ENCODE measurements at places on chromosomes 1 and 21.

DNA sequence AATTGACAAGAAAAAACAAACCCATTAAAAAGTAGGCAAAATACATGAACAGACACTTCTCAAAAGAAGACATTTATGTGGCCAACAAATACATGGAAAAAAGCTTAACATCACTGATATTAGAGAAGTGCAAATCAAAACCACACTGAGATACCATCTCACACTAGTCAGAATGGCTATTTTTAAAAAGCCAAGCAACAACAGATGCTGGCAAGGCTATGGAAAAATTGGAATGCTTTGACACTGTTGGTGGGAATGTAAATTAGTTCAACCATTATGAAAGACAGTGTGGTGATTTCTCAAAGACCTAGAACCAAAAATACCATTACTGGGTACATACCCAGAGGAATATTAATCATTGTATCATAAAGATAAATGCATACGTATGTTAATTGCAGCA lies 641.1 kb upstream of the B3GALT2 start:
- DNase-seq, result no peak

DNA sequence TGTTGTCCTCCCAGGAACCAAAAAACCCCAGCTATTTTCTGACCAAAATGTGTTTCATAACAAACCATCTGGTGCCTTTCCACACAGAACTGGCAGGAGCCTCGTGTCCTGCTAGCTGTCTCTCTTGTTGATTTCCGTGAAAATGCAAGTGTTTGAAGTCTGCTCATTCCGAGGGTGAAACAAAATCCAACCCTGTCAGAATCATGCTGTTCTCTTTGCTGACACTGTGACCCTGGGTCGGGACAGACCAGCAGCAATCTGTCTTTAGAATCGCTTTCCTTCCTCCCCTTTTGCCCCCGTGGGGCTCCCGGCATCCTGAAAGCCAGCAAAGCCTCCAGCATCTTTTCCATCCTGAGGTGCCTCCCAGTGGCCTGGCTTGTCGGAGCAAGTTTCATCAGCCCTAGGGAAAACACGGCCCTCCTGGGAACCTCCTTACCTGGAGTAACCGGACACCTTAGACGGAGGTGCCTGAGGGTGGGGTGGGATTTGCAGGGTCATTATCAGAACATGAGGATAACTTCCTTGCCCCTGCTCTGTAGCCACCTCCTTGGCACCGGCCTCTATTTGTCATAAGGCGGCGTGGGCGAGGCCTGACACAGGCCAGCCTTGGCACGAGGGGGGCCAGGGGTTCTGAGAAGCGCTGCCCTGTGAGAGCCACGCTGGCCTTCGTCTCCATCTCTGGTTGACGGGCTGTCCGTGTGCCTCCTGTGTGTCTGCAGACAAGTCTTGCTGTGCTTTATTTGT lies 24.9 kb downstream of the LDLRAP1 start:
- DNase-seq, result peak; percentile 42

GRCh38 chr1:19426294-19427086 lies 58.8 kb downstream of the CAPZB start:
- DNase-seq, result no peak

DNA sequence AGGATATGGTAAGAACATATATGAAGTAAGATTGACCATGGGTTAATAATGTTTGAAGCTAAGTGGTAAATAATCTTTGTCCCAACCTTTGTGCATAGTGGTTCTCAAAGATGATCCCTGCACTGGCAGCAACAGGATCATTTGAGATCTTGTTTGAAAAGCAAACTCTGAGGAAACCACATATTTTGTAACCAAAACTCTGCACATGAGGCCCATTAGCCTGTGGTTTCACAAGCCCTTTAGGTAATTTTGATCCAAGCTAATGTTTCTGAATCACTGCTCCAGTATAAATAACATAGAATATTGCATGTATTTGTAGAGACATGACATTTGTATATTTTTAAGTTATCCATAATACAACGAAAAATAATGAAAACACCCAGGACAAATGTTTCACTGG lies 147.9 kb upstream of the RGS18 start:
- DNase-seq, result peak; percentile 10

DNA sequence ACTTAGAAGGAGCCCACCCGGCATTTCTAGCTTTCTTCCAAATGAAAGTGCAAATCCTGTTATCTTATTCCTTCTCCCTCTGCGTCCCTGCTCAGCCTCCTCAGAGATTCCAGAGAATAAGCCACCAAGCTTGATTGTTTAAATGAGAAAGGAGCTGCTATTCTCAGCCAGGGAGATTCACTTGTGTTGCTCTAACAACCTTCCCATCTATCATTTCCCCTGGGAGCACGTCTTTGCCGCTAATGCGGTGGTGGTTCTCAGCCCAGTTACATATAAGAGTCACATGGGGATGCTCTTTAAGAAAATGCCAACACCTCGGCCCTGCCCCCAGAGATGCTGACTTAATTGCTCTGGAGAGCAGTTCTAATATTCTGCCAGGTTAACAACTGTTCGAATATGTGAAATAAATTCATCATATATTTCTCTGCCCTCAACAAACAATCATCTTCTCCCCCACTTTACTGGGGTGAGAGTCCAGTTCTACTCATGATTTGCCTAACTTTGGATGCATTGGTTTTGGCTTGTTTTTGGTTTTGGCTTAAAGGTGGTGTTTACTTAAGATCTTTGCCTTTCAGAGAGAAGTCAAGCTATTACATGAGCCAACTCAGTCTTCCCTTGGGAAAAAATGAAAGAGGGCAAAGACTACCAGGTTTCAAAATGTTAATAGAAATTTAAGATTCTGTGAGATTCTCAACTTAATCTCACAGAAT lies 213.9 kb downstream of the SEC16B start:
- no peak for DNase-seq

- no peak for DNase-seq
Observed at GRCh38 chr21:32604464-32604863, 7.7 kb downstream of the CFAP298 start.

- no peak for DNase-seq
Observed at GRCh38 chr1:227388214-227389168, 70.2 kb upstream of the CDC42BPA start.

DNA sequence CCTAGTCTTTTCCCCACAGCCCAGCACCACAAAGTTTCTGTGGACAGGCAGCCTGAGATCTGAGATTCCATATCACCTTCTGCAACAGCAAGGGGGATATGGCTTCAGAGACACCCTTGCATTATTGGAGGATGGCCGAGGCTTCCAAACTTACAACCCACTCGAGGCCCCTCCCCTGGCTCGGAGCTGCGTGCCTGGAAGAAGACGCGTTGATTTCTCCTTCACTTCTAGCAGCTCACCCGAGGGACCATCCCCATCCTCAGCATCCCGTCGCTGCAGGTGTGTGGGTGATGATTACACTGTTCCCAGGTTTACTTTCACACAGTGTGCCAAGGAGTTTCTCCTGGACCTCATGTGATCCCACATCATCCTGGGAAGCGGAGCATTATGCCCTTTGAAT lies 277.9 kb downstream of the MATN1 start:
- no peak for DNase-seq

GRCh38 chr1:151369621-151370048 lies 2.9 kb downstream of the SELENBP1 start:
- DNase-seq, result no peak

GRCh38 chr1:30001011-30001731 lies 722.2 kb downstream of the MATN1 start:
- no peak for DNase-seq

- DNase-seq, result no peak
Observed at GRCh38 chr1:207051191-207051943, at the start of gene YOD1. YOD1 (minus strand) TSS chr1:207051208; CDS start chr1:207051030, 178 bp downstream.

GRCh38 chr1:17274186-17275170 lies 25.6 kb downstream of the PADI3 start:
- peak; percentile 51 for DNase-seq

DNA sequence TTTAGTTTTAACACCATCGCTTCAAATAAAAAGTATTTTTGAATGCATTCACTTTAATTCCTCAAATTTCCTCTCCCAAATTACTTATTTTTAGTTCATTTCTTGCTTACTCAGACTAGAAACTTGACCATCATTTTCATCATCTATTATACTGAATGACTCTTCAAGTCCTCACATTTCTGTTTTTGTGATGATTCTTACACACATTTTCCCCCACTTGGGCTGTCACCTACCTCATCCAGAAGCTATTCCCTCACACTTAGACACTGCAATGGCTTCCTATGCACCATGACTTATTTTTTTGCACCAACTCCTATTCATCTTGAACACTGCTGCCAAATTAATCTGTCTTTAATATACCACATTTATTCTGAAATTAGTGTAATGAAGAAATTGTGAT lies 239.6 kb upstream of the DUSP10 start:
- DNase-seq, result no peak

- DNase-seq, result no peak
Observed at GRCh38 chr1:109919303-109919702, 8.7 kb downstream of the CSF1 start.

GRCh38 chr1:212595787-212596714 lies 12.5 kb upstream of the ATF3 start:
- DNase-seq, result peak; percentile 95

DNA sequence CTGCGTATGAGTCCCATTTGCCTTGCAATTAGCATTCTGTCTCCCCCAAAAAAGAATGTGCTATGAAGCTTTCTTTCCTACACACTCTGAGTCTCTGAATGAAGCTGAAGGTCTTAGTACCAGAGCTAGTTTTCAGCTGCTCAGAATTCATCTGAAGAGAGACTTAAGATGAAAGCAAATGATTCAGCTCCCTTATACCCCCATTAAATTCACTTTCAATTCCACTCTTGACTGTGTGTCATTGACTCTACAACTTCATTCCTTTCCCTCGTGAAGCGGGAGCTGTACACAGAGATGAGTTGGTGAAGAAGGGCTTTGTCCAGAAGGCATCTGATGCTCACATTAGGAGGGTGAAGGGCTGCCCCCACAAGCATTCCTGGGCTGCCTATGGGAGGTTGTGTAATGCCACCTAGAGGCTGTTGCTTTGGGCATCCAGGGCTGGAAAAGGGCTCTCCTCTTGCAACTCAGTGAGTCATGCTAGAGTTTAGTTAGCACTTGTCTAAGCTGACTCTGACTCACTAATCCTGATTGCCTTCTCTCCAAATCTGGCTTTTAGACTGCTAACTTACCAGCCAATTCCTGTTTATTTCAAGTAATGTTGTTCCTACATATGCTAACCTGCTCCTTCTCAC lies 1.8 kb downstream of the SPRR1B start:
- DNase-seq, result peak; percentile 11

DNA sequence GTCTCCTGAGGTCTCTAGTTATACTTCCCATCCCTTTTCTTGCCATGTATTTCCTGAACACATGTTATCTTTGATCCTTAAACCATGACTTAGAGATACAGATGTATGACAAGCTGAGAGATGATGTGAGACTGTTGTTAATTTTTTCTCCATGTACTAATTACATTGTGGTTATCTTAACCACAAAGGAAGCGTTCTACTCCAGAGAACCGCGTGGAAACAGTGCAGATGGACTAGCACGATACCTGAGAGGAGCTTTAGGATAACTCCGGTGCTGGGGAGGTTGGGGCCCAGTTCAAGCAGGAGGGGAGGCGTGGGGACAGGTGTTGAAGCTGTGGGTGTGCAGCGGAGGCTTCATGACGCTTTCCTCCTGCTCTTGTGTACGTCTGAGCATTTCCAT lies 17.5 kb downstream of the PDE9A start:
- DNase-seq, result no peak

DNA sequence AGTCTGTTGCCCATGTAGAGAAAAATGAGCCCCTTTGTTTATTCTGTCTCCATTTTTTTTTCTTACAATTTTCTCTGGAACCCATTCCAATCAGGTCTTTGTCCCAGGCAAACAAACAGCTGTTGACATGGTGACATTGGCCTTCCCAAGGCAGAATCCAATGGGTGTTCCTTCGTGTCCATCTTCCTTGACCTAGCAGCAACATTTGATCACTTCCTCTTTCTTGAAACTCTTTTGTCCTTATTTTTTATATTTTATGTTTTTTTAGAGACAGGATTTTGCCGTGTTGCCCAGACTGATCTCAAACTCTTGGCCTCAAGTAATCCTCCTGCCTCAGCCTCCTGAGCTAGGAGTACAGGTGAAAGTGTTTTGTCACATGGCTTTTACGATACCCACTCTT lies 65.4 kb upstream of the CACNA1E start:
- no peak for DNase-seq

DNA sequence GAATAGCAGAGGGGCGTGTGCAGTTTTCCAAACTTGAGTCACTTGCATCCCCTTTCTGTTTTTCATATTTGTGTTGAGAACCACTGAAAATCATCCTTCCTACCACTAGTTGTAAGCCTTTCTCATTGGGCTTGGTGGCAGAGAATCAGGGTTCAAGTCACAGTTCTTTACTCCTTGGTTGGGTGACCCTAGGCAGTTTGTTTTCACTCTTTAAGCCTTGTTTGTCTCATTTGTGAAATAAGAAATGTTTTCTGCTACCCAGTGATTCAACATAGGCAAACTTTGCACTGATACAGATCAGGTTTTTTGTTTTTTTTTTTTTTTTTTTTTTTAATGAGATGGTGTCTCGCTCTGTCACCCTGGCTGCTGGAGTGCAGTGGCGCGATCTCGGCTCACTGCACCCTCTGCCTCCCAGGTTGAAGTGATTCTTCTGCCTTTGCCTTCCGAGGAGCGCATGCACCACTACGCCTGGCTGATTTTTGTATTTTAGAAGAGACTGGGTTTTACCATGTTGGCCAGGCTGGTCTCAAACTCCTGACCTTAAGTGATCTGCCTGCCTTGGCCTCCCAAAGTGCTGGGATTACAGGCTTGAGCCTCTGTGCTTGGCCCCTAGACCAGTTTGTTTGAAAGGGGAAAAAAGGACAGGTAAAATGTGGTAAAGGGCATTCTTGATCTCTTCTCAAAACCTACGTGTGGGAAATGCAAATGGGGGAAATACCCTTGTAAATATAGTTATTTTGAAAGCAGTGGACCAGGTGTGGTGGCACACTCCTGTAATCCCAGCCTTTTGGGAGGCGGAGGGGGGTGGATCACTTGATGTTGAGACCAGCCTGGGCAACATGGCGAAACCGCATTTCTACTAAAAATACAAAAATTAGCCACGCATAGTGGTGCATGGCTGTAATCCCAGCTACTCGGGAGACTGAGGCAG lies 3.2 kb downstream of the CLIC4 start:
- DNase-seq, result no peak

- DNase-seq, result no peak
Observed at GRCh38 chr1:54701066-54701465, 14.6 kb upstream of the TTC4 start.
